Right cardiac atrium (tissue), 5 donors: ENCODE measurements at places on chromosomes 5 and 9.

GRCh38 chr5:95709967-95710650 lies 21.0 kb upstream of the RHOBTB3 start:
- DNase-seq: peak; percentile 80

GRCh38 chr9:72165821-72166547 lies 16.7 kb downstream of the GDA start:
- DNase-seq: no peak

DNA sequence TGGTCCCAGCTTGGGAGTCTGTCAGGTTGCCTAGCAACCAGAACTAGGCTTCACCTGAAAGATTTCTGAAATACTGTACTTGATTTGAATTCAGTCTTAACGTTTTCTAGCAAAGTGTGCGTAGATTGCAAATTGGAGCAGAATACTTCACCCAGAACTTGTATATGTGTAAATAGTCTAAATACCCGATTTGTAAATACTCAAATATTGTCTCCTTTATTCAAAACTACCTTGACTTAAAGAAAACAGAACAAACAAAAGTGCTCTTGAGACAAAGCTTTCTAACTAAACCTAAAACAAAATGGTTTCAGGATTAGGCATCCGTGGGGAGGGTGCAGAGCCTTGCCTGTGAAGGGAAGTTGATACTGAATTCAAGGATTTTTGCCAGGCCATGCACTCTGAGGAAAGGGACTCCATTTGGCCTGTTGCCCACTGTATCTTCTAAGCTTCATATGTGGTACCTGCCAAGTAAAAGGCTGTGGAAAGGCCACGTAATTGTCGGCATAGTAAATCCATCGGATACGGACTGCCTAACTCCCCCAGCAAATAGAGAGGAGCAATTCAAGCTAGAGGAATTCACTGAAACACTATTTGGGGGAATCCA lies 744 bp upstream of the HMGCS1 start:
- no peak for DNase-seq

DNA sequence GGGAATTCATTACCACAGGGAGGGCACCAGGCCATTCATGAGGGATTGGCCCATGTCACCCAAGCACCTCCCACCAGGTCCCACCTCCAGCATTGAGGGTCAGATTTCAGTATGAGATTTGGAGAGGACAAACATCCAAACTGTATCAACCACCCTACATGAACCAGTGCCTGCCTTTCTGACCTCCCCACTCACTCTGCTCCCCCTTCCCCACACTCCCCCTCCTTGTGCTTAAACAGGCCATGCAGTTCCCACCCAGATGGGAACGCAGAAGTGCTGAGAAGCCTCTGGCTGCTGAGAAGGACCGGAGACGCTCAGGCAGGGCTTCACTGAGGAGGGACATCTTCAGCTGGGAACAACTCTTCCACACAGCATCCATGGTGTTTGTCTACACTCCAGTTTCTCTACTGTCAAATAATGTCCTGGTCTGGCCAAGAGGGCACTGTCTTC lies 30.0 kb upstream of the ADAMTS2 start:
- DNase-seq: no peak

GRCh38 chr9:119688547-119688946 lies 319.3 kb upstream of the BRINP1 start:
- no peak for DNase-seq

DNA sequence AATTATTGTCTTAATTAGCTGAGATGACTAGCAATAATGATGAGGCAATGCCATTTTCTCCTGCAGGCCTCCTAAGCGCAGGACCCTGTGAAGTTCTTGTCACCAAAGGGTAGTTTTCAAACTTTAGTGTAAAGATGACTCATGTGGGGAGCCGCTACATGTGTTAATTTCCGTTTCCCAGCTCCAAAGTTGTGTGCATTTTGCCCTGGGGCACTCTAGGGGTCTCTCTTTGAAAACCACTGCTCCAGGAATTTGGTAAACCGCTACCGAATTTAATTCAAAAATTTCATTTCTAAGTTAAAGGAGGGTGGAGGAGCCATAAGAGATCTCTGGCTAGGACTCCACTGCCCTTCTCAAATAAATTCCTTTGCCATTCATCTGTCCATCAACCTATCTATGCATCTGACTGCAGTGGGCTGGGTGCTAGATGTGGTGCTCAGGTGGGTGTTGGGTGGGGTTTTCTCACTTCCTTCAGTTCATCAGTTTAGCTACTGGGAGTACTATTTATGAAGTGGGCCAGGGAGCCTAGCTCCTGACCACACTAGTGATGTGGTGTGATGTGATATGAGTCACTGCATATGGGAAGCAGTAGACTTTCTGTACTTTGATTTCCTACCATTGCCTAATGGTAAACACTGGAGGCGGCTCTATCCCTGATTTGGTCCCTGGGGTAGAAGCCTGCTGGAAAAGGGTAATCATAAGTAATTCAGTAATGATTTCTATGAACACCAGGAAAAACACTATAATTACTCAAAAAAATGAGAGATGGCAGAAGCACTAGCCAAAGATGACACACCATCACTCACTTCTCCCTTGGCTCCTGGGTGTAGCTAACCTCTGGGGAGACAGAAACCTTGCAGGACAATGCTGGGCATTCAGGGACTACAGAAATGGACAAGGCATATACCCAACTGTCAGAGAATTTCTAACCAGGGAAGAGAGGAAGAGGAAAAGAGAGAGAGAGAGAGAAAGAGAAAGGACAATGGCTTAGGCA lies 4.0 kb upstream of the ZSWIM6 start:
- no peak for DNase-seq

DNA sequence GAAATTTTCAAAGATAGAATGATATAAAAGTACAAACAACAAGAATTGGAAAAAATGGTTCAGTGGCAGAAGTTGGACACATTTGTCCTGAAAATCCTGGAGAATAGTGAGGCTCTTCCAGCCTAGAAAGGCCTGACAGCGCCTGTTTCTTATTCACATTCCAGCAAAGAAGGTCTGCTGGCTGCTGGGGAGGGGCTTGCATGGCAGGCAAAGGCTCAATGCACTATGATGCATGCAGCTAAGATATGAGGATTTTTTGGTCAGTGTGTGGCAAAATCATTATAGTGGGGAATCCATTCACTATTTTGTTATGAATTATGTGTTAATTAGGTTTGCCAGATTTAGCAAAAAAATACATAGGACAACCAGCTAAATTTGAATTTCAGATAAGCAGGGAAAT lies 243.9 kb upstream of the SLC30A5 start:
- DNase-seq: no peak

DNA sequence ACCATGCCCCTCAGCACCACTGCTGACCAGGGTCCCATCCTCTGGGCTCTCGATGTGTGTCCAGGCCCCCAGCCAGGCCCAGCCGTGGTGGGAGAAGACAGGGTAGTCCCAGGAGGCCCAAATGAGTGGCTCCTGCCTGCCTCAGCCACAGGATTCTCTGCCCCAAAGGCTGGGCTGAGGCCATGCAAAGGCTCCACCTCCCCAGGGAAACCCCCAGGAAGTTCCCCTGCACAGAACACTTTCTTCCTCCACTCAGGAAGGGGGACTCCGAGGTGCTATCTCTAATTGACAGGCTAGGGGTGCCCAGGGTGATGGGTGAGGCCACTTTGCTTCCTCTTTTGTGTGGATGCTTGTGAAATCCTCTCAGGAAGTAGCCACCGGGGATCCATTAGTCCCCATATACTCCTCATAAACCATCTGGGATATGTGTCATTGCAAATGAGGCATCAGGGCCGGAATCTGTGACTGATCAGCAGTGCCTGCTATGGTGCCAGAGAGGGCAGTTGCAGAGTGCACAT lies 23.1 kb upstream of the TDRD7 start:
- no peak for DNase-seq

DNA sequence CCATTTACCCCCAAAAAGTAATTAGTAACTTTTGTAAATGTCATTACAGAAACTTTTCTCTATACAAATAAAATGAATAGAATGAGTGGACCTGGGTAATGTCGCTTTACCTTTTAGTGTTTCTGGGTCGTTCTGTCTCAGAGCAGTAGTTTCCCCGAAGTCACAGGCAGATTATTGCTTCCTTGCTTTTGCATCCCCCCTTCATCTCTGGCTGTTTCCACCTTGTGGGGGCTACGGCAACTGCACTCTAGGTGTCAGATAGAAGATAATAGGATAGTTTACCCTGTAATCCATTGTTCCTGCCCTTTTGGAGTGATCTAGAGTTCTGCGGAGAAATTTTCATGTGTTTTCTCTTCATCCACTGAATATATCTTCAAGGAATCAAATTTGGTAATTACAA lies 68.7 kb downstream of the PRR16 start:
- no peak for DNase-seq
